ENCODE measurements at places on chromosomes 12 and 14. TPM values are rescaled to one million over a fixed set of nuclear protein-coding genes. Genes with fewer than 3 reads are reported as not detected.

PRB2 gene
- not detected for total RNA-seq

DNA sequence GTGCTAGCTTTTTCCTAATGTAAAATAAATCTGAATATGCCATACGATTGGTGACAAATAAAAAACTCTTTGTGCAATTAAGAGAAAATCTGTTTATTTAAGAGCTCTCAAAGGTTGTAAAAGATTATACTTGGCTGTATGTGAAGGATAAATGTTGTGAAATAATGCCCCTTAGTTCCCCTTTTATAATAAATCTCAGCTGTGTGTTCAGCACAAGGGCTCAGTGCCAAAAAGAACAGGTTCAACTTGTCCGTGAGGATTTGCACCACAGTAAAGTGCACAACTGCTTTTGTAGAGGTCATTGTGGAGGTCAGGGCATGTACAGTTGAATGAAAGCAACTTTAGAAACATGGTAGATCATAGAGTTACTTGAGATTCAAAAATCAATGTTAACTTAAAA is 118.6 kb downstream of the TRMT5 start:
- H3K36me3 ChIP-seq: no peaks in the 10 kb centered on the region
- H3K27me3 ChIP-seq: no peaks in the 10 kb centered on the region
- peaks cover 14% of the 10 kb centered on the region for H3K4me1 ChIP-seq
- peak; percentile 30 for DNase-seq

- no peaks in the 10 kb centered on the region for H3K27me3 ChIP-seq
- DNase-seq: no peak
- no peaks in the 10 kb centered on the region for H3K4me1 ChIP-seq
- no peaks in the 10 kb centered on the region for H3K36me3 ChIP-seq
- H3K4me3 ChIP-seq: no peak overlapping the region
Measured at GRCh38 chr12:93839064-93839463, 161.9 kb downstream of the CRADD start.

GIT2 gene
- 30.0 TPM for total RNA-seq

DNA sequence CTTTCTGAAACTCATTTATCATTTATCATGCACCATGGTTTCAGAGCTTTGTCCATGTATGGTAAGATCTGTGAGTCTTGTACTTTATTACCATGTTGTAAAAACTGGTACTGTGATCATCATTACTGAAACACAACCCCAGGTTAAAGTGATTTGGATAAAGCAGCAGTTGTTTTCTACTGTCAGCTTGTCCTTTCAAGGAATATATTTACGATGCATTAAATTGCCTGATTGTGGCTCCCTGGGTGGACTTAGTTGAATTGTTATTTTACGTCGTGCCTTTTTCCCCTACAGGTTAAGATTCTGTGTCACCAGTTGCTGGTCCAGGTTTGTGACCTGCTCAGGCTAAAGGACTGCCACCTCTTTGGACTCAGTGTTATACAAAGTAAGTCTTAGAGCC is 46.1 kb downstream of the FRMD6 start:
- H3K36me3 ChIP-seq: no peaks in the 10 kb centered on the region
- 0 out of 2 replicates have a peak, but pooled peaks cover 3% of the 10 kb centered on the region for H3K4me1 ChIP-seq
- DNase-seq: no peak
- H3K4me3 ChIP-seq: no peak overlapping the region
- H3K27me3 ChIP-seq: no peaks in the 10 kb centered on the region

PNP gene
- total RNA-seq: 59.1 TPM

DNA sequence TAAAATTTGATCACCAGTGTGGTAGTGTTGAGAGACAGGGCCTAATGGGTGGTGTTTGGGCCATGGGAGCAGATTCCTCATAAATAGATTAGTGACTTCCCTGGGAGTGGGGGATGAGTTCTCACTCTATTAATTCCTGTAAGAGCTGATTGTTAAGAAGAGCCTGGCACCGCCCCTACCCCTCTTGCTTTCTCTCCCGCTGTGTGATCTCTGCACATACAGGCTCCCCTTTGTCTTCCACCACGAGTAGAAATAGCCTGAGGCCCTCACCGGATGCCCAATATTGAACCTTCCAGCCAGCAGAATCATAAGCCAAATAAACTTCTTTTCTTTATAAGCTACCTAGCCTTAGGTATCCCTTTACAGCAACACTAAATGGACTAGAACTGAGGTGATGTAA is 31.9 kb upstream of the CAND1 start:
- no peak overlapping the region for H3K4me3 ChIP-seq
- H3K27ac ChIP-seq: no peak overlapping the region
- H3K36me3 ChIP-seq: no peaks in the 10 kb centered on the region
- no peaks in the 10 kb centered on the region for H3K27me3 ChIP-seq

LTB4R2 gene
- total RNA-seq: 10.3 TPM

GRCh38 chr12:113833422-113833821 is 132.7 kb downstream of the RBM19 start:
- no peaks in the 10 kb centered on the region for H3K4me1 ChIP-seq
- H3K27ac ChIP-seq: no peak overlapping the region
- H3K4me3 ChIP-seq: no peak overlapping the region
- no peak for DNase-seq

SBNO1 gene
- total RNA-seq: 54.9 TPM

DNA sequence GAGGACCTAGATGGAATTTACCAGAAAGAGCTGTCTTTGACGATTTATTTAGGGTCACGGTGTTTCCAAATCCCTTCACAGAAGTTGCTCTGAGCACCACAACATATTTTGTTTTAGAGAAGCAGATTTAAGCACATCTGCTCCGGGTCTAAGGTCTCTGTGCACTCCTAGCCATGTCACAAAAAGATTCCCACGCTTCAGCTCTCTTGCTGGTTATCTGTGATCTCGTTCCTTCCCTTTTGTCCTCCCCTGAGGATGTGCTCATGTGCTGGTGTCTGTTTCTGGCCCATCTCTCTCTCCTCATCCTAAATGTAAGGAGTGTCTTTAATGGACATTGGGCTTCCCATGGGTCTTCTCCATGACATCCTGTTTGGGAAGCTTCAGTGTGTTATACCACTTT is 53.7 kb upstream of the GNPNAT1 start:
- DNase-seq: no peak
- no peaks in the 10 kb centered on the region for H3K27me3 ChIP-seq
- H3K4me1 ChIP-seq: no peaks in the 10 kb centered on the region
- no peak overlapping the region for H3K27ac ChIP-seq

CCDC88C gene
- total RNA-seq: 29.8 TPM
